ENCODE measurements at places on chromosomes 6 and 20. TPM values are rescaled to one million over a fixed set of nuclear protein-coding genes. Genes with fewer than 3 reads are reported as not detected.

The COL10A1 gene
- not detected for total RNA-seq

The THBD gene
- total RNA-seq, result 17.4 TPM

The USP49 gene
- 2.6 TPM for total RNA-seq

The AARS2 gene
- total RNA-seq, result 10.1 TPM

The PERP gene
- total RNA-seq, result 44.6 TPM

The KHDRBS2 gene
- not detected for total RNA-seq

The SYNDIG1 gene
- 34.6 TPM for total RNA-seq

The MOCS1 gene
- total RNA-seq, result 23.3 TPM

The HLA-DRB5 gene
- total RNA-seq, result 22.9 TPM

The TINAG gene
- 0.26 TPM for total RNA-seq

The BICRAL gene
- 12.6 TPM for total RNA-seq

The FNDC11 gene
- 0.09 TPM for total RNA-seq

DNA sequence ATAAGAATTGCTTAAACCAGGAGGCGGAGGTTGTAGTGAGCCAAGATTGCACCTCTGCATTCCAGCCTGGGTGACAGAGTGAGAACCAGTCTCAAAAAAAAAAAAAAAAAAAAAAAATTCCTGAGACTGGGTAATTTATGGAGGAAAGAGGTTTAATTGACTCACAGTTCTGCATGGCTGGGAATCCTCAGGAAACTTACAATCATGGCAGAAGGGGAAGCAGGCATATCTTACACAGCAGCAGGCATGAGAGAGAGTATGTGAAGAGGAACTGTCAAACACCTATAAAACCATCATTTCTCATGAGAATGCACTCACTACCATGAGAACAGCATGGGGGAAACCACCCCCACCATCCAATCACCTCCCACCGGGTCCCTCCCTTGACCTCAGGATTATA lies 1.8 kb upstream of the FKBP1A start:
- no peak for DNase-seq

- DNase-seq, result no peak
These were observed 10.0 kb downstream of the PTK7 start for GRCh38 chr6:43086022-43086658.

- peak; percentile 66 for DNase-seq
These were observed 17.5 kb upstream of the KCNK16 start for GRCh38 chr6:39339868-39340550.

- DNase-seq, result no peak
These were observed 90.8 kb upstream of the ELOVL5 start for GRCh38 chr6:53439556-53439955.

DNA sequence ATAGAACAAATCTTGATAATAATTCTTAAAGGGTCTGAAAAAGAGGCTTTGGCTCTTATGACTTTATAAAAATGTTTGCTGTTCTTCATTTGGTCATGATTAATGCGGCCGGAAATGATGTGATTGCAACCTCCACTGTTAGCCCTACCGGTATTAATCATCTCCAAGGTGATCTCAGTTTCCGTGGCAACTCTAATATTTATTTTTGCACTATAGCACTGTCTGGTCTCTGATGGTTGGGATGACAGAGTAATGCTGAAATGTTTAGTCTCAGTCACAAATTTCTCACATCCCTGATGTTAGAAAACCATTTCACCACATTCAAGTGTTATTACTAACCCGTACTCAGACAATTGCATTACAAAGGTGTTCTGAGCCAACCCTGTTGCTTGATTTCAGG lies 87.4 kb downstream of the TMEM200A start:
- DNase-seq, result no peak

GRCh38 chr6:133396233-133396983 lies 155.3 kb downstream of the EYA4 start:
- no peak for DNase-seq

- no peak for DNase-seq
These were observed 16.0 kb downstream of the PMEPA1 start for GRCh38 chr20:57693670-57694329.

GRCh38 chr20:36303020-36303595 lies 3.0 kb upstream of the DLGAP4 start:
- no peak for DNase-seq

GRCh38 chr20:53611449-53611894 lies 17.8 kb upstream of the ZNF217 start:
- no peak for DNase-seq

DNA sequence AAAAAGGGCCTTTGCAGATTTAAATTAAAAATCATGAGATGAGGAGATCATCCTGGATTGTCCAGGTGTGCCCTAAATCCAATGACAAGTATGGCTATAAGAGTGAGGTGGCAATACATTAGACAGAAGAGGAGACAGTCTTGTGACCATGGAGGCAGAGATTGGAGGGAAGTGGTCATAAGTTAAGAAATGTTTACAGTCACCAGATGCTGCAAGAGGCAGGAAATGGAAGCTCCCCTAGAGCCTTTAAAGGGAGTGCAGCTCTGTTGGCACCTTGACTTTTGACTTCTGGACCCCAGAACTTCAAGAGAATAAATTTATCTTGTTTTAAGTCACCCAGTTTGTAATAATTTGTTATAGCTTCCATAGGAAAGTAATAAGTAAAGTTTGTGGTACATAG lies 61.1 kb downstream of the HMGN3 start:
- no peak for DNase-seq

DNA sequence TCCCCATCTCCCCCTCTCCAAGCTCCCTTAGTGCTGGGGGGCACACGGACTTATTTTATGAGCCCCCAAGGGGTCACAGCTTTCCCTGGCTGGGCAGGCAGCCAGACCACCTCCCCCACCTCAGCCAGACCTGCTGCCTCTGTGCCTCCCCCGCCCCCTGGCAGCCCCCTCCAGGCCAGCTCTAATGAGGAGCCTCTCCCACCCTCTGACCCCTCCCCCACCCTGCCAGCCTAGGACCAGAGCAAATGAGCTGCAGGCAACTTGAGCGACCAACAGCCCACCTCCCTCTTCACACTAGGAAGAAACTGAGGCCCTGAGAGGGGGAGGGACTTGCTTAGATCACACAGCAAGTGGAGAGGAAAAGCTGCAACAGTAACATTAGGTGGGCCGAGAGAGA lies 1.9 kb downstream of the GDF5 start:
- no peak for DNase-seq

- no peak for DNase-seq
These were observed 27.4 kb upstream of the BMP2 start for GRCh38 chr20:6740096-6740495.

DNA sequence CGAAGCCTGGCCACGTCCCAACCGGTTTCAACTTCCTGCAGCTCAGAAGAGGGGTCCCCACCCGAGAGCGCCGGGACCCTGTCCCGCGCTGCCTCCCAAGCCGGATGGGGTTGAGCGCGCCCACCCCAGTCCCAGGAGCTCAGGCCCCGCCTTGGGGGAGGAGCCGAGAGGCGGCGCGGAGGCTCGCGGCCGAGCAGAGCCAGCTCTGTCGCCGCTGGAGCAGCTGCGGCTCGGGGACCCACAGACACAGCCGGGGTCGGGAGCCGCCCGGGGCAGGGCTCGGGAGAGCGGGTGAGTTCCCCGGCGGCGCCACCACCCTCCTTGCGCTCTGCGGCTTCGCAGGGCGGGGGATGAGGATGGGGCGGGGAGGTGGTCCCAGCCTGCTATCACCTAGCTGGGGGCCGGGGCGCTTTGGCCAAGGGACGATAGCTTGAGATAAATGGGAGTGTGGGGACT lies at the start of gene PPP1R16B:
Gene PPP1R16B, plus strand, starts transcription at position 196 of the 456 bp plus-strand sequence. CDS start 30,229 bp downstream, outside the sequence.
- peak; percentile 87 for DNase-seq

DNA sequence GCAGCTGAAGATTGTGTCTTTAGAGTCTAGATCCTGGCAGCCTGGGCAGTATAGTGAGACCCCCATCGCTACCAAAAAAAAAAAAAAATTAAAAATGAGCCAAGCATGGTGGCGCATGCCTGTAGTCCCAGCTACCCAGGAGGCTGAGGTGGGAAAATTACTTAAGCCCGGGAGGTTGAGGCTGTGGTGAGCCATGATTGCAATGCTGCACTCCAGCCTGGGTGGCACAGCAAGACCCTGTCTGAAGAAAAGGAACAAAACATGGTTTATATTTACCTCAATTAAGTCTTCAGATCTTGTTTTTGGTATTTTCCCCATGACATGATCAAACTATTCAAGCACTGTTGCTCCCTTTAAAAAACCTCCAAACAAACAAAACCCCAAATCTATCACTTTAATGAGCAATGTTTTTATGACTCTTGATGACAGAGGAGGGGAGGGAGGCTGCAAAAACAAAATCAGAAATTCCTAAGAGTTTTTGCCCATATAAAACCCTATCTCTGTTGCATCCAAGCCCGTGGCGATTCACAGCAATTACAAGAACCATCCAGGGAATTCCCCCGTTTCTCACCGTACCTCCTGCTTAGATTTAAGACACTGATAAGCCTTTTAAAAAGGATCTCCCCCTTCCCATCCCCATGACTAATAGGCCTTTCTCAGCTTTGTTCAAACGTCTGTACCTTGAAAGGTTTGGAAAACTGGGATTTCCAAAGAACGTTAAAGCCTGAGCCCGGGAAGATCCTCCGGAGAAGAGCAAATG lies 259.9 kb downstream of the BMP7 start:
- DNase-seq, result no peak

GRCh38 chr6:150617062-150617461 lies 17.4 kb downstream of the PLEKHG1 start:
- DNase-seq, result no peak

DNA sequence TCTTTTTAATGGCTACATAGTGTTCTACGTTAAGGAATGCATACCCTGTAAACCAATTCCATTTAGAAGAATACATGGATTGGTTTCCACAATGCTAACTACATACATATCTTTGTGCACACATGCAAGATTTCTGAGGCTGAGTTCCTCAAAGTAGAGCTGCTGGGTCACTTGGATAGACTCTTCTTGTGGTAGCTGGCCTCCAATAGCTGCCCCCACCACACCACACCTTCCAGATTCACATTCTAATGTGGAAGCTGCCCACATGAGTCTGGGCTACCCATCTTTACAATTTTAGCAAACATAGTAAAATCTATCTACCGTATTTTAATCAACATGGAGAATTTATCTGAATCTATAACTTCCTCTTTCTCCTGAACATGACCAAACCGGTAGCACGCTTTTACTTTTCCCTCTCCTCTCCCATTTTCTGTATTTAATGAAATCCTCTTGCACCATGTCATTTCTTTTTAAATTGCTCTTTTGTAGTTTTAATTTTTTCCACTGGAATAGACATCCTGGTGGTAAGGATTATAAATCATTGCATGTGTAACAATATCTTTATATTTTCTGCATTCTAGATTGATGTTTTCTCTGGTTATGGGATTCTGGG lies 74.7 kb upstream of the CITED2 start:
- DNase-seq, result no peak

- DNase-seq, result no peak
These were observed 10.2 kb upstream of the BEND6 start for GRCh38 chr6:56944661-56945060.

GRCh38 chr6:64520050-64520449 lies 884.4 kb downstream of the PHF3 start:
- no peak for DNase-seq

DNA sequence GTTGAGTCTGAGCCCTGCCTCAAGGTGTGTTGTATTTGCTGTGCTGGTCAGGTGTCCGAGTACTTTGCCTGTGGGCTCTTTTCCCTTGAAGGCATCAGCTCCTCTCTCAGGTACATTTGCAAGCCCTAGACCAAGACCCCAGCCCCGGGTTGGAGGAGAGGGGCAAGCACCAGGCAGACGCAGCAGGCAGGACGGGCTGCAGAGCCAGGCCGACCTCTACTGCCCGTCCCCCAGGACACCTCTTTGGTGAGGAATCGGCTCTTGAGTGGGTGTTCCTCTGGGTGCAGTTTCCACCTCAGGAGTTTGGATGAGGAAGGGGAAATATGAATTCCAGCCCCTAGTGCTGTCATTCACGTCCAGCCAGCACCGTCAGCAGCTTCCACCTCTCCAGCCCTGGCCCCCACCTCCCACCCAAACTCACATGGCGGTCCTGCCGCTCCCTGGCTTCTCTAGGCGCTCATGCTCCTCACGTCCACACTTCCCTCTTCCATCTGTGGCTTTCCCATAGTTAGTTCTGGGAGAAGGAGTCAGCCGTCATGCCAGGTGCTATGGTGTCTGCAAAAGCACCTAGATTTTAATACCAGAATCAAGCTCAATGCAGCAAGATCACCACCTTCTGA lies 183.9 kb downstream of the DLL1 start:
- no peak for DNase-seq

- DNase-seq, result no peak
These were observed 34.3 kb downstream of the CTNNBL1 start for GRCh38 chr20:37727957-37728634.

GRCh38 chr6:106757267-106757666 lies 127.9 kb downstream of the QRSL1 start:
- no peak for DNase-seq

GRCh38 chr6:21185861-21186478 lies 407.6 kb upstream of the SOX4 start:
- DNase-seq, result no peak

DNA sequence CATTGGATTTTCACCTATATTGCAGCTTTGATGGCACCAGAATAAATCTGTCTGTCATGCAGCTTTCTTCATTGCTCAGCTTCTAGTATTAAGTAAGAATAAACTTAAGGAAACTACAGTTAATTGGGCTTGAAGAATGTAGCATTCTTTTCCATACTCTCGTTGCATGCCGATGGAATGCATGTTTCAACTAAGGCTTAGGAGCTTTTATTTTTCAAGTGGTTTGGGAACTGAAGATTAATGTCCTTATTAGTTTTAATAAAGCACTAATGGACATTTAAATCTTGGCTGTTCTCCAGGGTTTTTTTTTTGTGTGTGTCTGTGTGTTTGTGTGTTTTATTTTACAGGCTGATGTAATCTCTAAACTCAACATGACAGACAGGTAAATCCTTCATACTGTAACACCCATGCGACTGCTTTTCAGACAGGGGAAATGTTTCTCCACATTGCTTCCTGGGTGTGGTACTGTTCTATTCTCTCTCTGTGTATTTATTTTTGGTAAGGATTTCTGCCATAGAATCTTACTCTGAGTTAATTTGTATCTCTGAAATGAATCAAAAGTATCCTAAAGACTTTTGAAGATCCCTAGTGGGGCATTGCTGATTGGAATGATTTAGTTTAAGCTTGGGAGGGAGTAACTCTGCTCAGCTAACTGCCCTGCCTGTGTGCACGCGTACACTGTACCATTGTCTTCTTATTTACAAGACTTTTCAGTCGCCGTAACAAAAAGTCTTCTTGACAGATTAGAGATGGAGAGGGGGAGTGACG lies 38.0 kb downstream of the SLC9A8 start:
- DNase-seq, result no peak

DNA sequence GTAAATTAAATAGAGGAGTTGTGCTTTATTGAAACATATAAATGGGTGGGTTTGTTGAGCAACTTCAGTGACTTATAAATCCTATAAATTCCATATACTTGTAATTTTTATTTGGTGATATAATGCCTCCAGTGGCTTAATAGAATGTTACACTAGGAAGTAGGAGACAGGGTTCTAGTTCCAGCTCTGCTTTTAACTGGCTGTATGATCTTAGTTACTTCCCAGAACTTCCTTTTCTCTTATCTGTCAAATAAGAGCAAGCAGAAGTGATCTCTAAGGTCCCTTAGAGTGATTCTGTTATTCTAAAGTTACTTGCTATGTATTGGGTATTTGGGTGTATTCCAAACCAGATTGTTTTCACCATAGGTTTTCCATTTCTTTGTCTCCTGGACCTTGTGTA lies 10.2 kb downstream of the ZSCAN23 start:
- no peak for DNase-seq
